Stimulated activated CD8-positive, alpha-beta memory T cell treated with anti-CD3 and anti-CD28 coated beads, Interleukin-4, amount 100 ng/mL, for 24 hours (primary cell): ENCODE measurements at places on chromosomes 3 and 15.

GRCh38 chr15:68776477-68777270, 44.0 kb downstream of the ANP32A start:
- no peak for DNase-seq

GRCh38 chr15:69668963-69669362, 216.3 kb downstream of the RPLP1 start:
- DNase-seq: no peak

GRCh38 chr3:37628711-37629301, 232.9 kb upstream of the CTDSPL start:
- DNase-seq: no peak

GRCh38 chr3:126852511-126852910, 130.4 kb upstream of the PLXNA1 start:
- no peak for DNase-seq

- DNase-seq: no peak
These were observed 176.6 kb downstream of the XXYLT1 start for GRCh38 chr3:195094191-195094921.

GRCh38 chr3:148833223-148833622, 5.6 kb downstream of the CPB1 start:
- no peak for DNase-seq

DNA sequence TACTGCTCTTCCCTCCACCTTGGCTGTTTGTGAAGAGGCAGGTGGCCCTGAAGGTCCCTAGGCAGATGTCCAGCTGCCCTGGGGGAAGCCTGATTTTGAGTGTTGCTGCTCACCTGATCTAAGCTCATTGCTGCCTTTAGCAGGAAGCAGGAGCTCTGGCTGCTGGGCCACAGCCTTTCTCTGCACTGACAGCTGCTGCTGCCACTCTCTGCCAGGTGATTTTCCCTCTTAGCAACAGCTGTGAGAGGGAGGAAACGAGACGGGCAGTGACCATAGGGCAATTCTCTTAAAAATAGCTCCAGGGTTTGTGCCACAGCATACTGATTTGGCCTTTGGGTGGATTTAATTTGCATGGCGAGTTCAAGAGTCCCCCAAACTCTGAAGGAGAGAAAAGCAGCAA, 415.8 kb upstream of the SEMA6D start:
- DNase-seq: no peak

GRCh38 chr3:189143321-189143720, 28.4 kb upstream of the TPRG1 start:
- DNase-seq: no peak

- no peak for DNase-seq
These were observed 40.9 kb downstream of the BDH1 start for GRCh38 chr3:197514786-197515355.

GRCh38 chr3:122019493-122019892, 2.6 kb downstream of the ILDR1 start:
- no peak for DNase-seq

- no peak for DNase-seq
These were observed 226.1 kb downstream of the PLCL2 start for GRCh38 chr3:17110660-17111396.

- DNase-seq: no peak
These were observed 69.7 kb downstream of the MRPL46 start for GRCh38 chr15:88397506-88397905.

DNA sequence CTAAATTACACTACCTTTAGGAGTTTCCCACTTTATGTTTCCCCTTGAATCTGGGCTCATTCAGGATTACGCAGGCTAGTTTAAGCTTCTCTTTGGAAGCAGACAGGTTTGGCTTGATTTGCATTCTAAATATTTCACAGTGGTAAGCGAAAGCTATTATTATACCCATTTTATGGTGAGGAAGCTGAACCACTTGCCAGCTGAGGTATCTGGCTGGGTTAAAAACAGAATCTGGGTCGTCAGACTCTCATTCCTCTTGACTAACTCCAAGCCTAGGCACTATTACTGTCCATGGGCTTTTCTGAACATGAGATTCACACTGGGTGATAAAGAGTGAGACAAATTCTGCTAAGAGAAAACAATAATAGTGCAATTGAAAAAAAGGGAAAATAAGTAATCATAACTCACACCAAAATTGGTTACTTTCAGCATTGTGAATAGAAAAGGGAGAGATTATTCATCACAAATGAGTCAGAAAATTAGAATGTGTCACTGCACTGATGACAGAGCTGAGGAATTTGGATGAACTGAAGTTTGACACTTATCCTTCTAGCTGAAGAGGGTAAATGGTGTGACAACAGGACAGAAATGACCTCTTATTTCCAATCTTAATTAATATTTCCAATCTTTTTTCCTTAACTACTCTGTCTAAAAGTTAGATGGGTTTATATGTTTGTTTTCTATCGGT, 211.3 kb downstream of the TIGIT start:
- DNase-seq: no peak

- no peak for DNase-seq
These were observed 186.7 kb downstream of the NFKBIZ start for GRCh38 chr3:102036017-102036416.

GRCh38 chr3:9817436-9817835, 7.4 kb downstream of the TTLL3 start:
- DNase-seq: no peak
